ENCODE measurements at places on chromosomes 2 and 18.

- no peaks in the 10 kb centered on the region for H3K36me3 ChIP-seq
- H3K4me3 ChIP-seq = no peak overlapping the region
- peaks cover 10% of the 10 kb centered on the region for H3K4me1 ChIP-seq
- no peak for DNase-seq
Observed at GRCh38 chr2:113124984-113125855, 2.2 kb upstream of the IL1RN start.

GRCh38 chr18:23805898-23806297, 116.6 kb downstream of the LAMA3 start:
- H3K4me1 ChIP-seq = peaks cover 8% of the 10 kb centered on the region
- no peak for DNase-seq

DNA sequence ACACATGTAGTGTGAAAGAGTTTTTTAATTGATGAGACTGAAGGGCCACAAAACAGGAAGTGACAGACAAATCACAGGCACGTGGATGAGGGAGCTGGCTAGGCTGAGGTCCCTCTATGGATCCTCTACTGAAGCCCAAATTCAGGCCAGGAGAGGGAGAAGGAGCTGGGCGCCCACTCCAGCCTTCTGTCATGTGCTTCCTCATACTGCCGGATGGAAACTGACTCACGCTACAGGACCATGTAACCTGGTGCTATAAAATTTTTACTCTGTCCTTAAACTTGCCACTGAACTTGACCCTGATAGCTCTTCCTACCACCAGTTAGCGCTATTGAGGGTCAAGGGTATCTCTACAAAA, 31.3 kb downstream of the PSTPIP2 start:
- no peak overlapping the region for H3K27ac ChIP-seq
- H3K27me3 ChIP-seq = no peaks in the 10 kb centered on the region
- peaks cover 35% of the 10 kb centered on the region for H3K4me1 ChIP-seq
- DNase-seq = no peak

DNA sequence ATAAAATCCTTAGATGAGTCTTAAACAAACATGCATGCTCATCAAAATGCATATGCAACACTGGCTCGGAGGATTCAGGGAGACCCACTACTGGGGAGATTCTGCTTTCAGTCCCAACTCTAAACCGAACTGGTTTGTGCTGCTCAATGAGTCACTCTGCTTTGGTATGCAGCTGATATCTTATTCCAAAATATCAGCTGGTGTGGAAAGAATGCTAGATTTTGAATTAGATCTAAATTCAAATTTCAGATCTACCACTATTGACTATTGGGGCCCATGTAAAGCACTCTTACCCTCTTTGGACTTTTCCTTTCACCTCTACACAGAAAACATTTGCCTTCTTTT, 39.2 kb upstream of the TTN start:
- H3K27me3 ChIP-seq = no peaks in the 10 kb centered on the region
- H3K4me3 ChIP-seq = no peak overlapping the region
- no peak for DNase-seq
- H3K4me1 ChIP-seq = no peaks in the 10 kb centered on the region

DNA sequence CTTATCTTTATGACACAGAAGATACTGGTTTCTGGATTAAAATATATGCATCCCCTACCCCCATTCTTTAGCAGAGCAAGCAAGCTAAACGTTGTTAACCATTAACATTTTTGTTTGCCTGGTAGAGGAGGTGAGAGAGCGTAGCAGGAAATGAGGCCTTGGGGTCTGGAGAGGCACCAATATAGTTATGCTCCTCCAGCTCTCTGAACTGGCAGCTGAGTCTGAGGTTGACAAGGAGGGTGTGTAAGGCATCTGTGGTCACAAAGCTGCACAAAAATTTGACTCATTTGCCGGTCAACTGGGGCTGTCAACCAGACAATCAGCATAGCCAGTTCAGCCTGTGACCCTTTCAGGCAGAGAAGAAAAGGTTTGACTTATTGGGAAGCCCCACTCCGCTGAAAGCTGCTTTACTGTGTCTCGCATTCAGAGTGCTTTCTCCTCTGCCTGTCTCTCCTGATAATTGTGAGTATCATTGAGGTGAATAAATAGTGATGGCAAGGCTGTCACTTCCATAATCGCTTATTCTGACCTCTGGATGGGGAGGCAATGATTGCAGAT, 647.5 kb upstream of the SETBP1 start:
- no peak for DNase-seq
- no peak overlapping the region for H3K27ac ChIP-seq
- no peaks in the 10 kb centered on the region for H3K27me3 ChIP-seq
- no peak overlapping the region for H3K4me3 ChIP-seq
- no peaks in the 10 kb centered on the region for H3K4me1 ChIP-seq

GRCh38 chr2:222249444-222249843, 49.4 kb downstream of the PAX3 start:
- no peaks in the 10 kb centered on the region for H3K36me3 ChIP-seq
- H3K27me3 ChIP-seq = no peaks in the 10 kb centered on the region
- H3K27ac ChIP-seq = no peak overlapping the region
- DNase-seq = no peak
- H3K4me1 ChIP-seq = no peaks in the 10 kb centered on the region

GRCh38 chr2:185780890-185781289, 42.3 kb downstream of the FSIP2 start:
- H3K27me3 ChIP-seq = no peaks in the 10 kb centered on the region
- no peaks in the 10 kb centered on the region for H3K36me3 ChIP-seq
- no peak for DNase-seq

DNA sequence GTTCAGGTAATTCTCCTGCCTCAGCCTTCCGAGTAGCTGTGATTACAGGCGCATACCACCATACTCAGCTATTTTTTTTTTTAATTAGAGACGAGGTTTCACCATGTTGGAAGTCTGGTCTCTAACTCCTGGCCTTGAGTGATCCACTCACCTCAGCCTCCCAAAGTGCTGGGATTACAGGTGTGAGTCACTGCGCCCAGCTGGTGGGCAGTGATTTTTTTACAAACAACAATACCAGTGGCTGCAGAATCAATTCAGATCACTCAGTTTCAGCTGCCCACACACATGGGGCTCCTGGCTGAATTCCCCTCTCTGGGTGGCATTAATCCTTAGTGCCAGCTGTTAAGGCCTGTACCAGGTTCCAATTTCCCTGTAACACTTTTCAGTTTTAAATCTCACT, 13.3 kb upstream of the CYRIA start:
- DNase-seq = no peak
- no peaks in the 10 kb centered on the region for H3K36me3 ChIP-seq
- no peaks in the 10 kb centered on the region for H3K27me3 ChIP-seq
- no peak overlapping the region for H3K27ac ChIP-seq
- H3K4me1 ChIP-seq = no peaks in the 10 kb centered on the region

DNA sequence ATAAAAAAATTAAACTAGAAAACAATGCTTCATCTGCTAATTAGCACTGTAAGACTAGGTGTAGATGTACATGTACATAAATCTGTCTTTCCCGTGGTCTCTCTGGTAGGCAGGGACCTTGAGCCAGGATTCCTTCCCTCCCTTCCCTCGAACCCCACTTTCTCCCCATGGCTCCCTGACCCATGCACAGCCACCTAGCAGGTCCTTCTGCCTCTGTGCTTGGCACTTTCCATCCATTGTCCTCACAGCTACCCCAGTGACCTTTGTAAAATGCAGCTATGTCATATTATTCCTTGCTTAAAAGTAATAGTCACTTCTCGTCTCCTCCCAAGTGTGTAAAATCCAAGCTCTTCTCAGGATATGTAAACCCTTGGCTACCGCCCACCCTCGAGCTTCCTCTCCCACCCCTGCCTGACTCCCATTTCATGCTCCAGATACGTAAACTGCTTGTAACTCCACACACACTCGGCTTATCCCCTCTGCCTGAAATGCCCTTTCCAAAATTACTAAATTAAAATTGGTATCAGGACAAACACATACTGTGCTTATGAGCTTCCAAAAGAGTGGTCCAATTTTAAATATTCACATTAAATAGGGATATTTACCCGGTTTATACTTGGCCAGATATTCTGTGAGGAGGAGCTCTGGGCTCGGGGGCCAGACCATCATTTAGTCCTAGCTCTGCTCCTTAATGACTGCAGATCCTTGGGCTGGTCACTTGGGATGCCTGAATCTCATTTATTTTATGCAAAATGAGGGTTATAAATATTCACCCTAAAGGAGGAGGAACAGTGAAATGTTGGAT, 54.0 kb upstream of the RALBP1 start:
- no peak for DNase-seq
- no peaks in the 10 kb centered on the region for H3K27me3 ChIP-seq
- H3K4me1 ChIP-seq = no peaks in the 10 kb centered on the region
- H3K27ac ChIP-seq = no peak overlapping the region
- no peaks in the 10 kb centered on the region for H3K36me3 ChIP-seq

DNA sequence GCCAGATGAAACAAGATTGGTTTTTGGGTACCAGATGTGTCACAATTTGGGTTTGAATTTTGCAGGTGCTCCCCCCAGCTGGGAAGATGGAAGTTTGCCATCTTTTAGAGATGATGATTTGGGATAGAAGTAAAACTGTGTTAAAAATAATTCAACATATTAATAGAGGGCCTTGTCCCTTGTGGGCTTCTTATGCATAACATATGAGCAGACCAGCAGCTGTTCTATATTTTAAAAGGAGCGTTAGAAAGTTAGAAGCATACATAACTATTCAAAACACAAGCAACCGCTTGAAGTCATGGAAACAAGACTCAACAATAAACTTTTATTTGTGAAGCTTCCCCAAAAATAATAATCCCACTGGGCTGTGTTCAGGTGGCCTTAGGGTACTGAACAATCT, 62.8 kb downstream of the EFEMP1 start:
- H3K27ac ChIP-seq = no peak overlapping the region
- no peaks in the 10 kb centered on the region for H3K4me1 ChIP-seq
- H3K27me3 ChIP-seq = no peaks in the 10 kb centered on the region

DNA sequence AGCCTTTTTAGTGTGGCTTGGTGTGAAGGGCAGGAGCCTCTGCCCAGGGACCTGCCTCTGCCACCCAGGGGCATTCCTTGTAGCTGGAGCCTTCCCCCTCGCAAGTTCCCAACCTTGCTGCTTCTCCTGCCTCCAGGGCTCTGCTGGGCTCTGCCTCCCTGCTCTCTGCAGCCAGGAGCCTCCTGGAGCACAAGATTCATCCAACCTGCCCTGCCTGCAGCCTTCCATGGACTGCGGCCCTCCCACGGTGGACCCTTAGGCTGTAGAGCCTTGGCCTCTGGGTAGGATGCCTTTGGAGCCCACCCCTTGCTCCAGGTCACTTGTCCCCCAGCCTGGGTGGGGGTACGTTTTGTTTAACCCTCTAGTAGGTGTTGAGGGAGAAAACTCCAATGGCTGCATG, 2.5 kb downstream of the SLC66A3 start:
- no peak for DNase-seq
- peaks cover 50% of the 10 kb centered on the region for H3K4me1 ChIP-seq
- H3K27ac ChIP-seq = no peak overlapping the region
- H3K27me3 ChIP-seq = no peaks in the 10 kb centered on the region
- no peak overlapping the region for H3K4me3 ChIP-seq
- peaks cover 2% of the 10 kb centered on the region for H3K36me3 ChIP-seq

DNA sequence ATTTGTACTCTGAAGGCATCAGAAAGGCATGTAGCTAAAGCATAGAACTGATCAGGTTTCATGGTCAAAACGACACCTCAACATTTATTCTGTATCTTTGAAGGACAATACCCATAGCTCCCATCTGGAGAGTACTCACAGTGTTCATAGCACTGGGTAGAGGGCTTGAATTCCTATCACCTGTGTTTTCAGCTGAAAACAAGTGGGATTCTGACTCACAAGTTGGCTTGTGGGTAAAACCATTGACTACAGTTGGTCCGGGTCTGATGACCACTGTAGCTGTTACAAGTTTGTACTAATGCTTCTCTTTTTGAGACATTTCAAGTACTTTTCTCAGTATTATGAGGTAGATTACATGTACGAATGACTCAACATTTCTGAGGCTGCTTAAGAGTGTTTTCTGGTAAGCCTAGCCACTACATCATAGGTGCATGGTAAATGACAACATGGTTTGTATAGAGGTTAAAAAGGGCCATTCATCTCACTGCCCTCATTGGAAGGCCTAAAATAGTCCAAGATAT, 68.6 kb upstream of the PELI1 start:
- DNase-seq = no peak
- peaks cover 26% of the 10 kb centered on the region for H3K4me1 ChIP-seq
- H3K27me3 ChIP-seq = no peaks in the 10 kb centered on the region
- no peaks in the 10 kb centered on the region for H3K36me3 ChIP-seq
- no peak overlapping the region for H3K27ac ChIP-seq
- H3K4me3 ChIP-seq = no peak overlapping the region

- H3K27me3 ChIP-seq = no peaks in the 10 kb centered on the region
- H3K4me3 ChIP-seq = no peak overlapping the region
- no peak overlapping the region for H3K27ac ChIP-seq
- H3K36me3 ChIP-seq = no peaks in the 10 kb centered on the region
Observed at GRCh38 chr18:6728331-6728730, 1.2 kb upstream of the ARHGAP28 start.

- H3K27me3 ChIP-seq = no peaks in the 10 kb centered on the region
- peak overlapping the region; percentile 58 for H3K4me3 ChIP-seq
- peaks cover 14% of the 10 kb centered on the region for H3K4me1 ChIP-seq
- H3K27ac ChIP-seq = no peak overlapping the region
- peak; percentile 9 for DNase-seq
- no peaks in the 10 kb centered on the region for H3K36me3 ChIP-seq
Observed at GRCh38 chr2:102187496-102188150, 800 bp downstream of the IL1RL2 start.

GRCh38 chr18:62865498-62865897, 150.2 kb downstream of the PHLPP1 start:
- no peak overlapping the region for H3K27ac ChIP-seq
- H3K27me3 ChIP-seq = no peaks in the 10 kb centered on the region
- H3K36me3 ChIP-seq = no peaks in the 10 kb centered on the region
- peaks cover 5% of the 10 kb centered on the region for H3K4me1 ChIP-seq
- DNase-seq = no peak
- H3K4me3 ChIP-seq = no peak overlapping the region

DNA sequence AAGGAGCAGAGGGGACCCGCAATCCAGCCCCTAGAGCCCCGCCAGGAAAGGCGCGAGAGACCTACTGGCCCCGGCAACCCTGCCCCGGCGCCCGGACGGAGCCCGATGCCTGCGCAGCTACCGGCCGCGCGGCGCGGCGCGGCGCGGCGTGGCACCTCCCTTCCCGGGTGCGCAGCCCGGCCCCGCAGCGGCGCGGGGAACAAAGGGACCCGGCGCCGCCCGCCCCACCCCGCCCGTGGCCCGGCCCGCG, 307 bp downstream of the CDH2 start:
- H3K36me3 ChIP-seq = no peaks in the 10 kb centered on the region
- no peak overlapping the region for H3K27ac ChIP-seq
- peaks cover 48% of the 10 kb centered on the region for H3K27me3 ChIP-seq
- peaks cover 4% of the 10 kb centered on the region for H3K4me1 ChIP-seq
- no peak overlapping the region for H3K4me3 ChIP-seq

- no peaks in the 10 kb centered on the region for H3K27me3 ChIP-seq
- no peak overlapping the region for H3K4me3 ChIP-seq
- no peaks in the 10 kb centered on the region for H3K36me3 ChIP-seq
- DNase-seq = no peak
Observed at GRCh38 chr2:79660557-79660956, 147.7 kb downstream of the CTNNA2 start.
